ENCODE measurements at places on chromosomes 6 and 20. TPM values are rescaled to one million over a fixed set of nuclear protein-coding genes. Genes with fewer than 3 reads are reported as not detected.

- H3K4me1 ChIP-seq: no peaks in the 10 kb centered on the region
- H3K27ac ChIP-seq: no peak overlapping the region
- no peak for DNase-seq
- no peak overlapping the region for H3K4me3 ChIP-seq
- H3K27me3 ChIP-seq: no peaks in the 10 kb centered on the region
Measured at GRCh38 chr6:89172131-89172530, 26.3 kb downstream of the PM20D2 start.

DNA sequence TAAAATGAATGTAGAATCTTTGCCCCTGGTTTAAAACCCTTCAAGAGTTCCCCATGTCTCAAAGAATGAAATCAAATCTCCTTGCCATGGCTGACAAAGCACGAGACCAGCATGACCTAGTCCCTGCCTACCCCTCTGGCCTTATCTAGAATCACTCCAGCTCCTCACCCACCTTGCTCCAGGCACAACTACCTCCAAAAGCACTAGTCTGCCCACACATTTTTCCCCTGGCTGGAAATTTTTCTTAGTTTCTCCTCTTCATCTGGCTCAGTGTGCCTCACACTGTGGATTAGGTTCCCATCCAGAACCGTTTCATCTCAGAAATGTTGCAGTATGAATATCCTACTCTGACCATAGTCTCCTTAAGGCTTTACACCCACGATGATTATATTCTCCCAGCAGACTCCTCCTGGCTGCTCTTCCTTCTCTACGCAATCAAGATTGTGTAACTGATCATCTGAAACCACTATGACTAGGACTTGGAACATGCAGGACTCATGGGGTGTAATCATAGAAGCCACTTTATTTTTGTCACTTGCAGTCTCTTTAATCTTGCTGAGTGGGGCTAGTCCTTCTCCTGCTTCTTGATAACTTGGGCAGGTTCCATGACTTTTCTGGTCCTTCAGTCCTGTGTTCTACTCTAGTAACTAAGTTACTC lies 7.8 kb upstream of the MRS2 start:
- H3K36me3 ChIP-seq: no peaks in the 10 kb centered on the region
- H3K27me3 ChIP-seq: peaks cover 13% of the 10 kb centered on the region
- no peaks in the 10 kb centered on the region for H3K4me1 ChIP-seq
- no peak for DNase-seq
- no peak overlapping the region for H3K27ac ChIP-seq
- no peak overlapping the region for H3K4me3 ChIP-seq

GRCh38 chr6:86511962-86512361 lies 425.4 kb upstream of the HTR1E start:
- no peak overlapping the region for H3K4me3 ChIP-seq
- H3K36me3 ChIP-seq: no peaks in the 10 kb centered on the region
- DNase-seq: no peak
- no peaks in the 10 kb centered on the region for H3K27me3 ChIP-seq

Gene TBX18
- not detected for total RNA-seq

Gene OR2J1
- total RNA-seq: not detected

DNA sequence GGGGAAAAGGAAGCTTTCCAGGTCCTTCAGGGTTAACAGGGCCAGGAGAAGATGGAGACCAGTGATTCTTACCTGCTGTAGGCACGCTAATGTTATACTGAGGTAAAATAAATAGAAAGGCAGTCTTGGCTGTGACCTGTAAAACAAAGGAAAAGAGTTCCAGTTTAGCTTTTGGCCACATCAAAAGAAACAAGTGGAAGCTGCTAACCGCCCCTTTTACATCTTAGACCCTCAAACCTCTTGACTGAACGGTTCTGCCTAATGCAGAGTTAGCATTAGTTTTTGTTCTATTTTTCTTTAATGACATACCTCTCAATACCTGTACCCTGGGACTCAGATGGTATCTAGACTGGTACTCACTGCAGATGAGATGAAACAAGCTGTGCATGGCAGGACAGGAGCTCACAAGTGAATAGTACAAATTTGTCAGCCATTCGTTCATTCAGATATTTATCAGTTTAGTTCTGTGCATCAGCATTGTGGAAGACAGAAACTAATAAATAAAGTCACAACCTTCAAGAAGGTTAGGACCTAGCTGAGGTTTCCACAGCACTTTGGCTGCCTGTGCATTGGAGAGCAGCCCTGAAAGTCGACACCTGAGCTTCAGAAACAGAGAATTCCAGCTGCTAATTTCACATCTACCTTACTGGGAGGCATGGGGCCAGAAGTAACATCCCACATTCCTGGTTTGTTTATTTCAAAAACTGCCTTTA lies 41.0 kb downstream of the TRAM2 start:
- H3K27ac ChIP-seq: no peak overlapping the region
- H3K4me1 ChIP-seq: peaks cover 51% of the 10 kb centered on the region
- DNase-seq: no peak
- peaks cover 4% of the 10 kb centered on the region for H3K36me3 ChIP-seq
- H3K27me3 ChIP-seq: no peaks in the 10 kb centered on the region

DNA sequence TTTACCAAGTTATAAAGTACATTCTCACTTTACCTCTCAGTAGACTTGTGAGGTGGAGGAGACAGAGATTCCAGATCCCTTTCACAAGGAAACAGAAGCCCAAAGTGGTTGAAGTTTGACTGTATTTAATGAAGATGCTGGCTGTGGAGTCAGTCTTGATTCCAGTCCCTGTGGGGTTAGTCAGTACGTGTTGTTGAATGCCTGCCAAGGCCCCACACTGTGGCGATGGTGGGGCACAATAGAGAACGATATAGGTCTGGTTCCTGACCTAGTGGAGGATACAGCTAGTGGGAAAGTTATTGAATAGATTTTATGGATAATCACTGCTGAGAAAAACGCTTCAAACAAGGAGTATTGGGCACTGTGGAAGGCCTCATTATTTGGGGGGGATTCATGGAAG lies 71.4 kb downstream of the LRRC1 start:
- H3K4me1 ChIP-seq: peaks cover 3% of the 10 kb centered on the region
- H3K4me3 ChIP-seq: no peak overlapping the region
- peaks cover 2% of the 10 kb centered on the region for H3K36me3 ChIP-seq
- H3K27ac ChIP-seq: no peak overlapping the region
- no peak for DNase-seq

DNA sequence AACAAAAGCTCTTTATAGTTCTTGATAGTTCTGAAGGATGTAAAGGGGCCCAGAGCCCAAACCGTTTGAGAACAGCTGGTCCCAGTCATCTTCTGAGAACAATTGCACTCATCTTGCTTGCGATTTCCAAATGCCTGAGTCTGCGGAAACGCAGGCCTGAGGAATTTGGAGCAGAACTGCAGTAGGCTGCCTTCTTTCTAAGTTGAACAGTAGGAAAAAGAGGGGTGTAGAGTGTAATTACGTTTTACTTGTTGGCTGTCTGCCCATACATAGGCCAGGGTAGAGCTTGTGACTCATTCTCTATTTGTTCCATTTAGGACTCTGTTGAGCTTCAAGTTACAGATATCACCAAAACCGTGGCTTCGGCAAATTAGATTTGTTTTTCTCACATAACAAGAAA lies 42.0 kb upstream of the KIF16B start:
- DNase-seq: no peak
- peaks cover 8% of the 10 kb centered on the region for H3K27me3 ChIP-seq
- H3K27ac ChIP-seq: no peak overlapping the region

Gene PAX1
- total RNA-seq: not detected

- no peaks in the 10 kb centered on the region for H3K36me3 ChIP-seq
- no peak overlapping the region for H3K27ac ChIP-seq
- no peak for DNase-seq
Measured at GRCh38 chr20:63458170-63459069, 14.0 kb downstream of the KCNQ2 start.

- DNase-seq: peak; percentile 25
- H3K4me1 ChIP-seq: no peaks in the 10 kb centered on the region
- no peak within 1 kb of the TSS for H3K27ac ChIP-seq
- no peak within 1 kb of the TSS for H3K4me3 ChIP-seq
- peaks cover 6% of the 10 kb centered on the region for H3K27me3 ChIP-seq
Measured at GRCh38 chr20:768426-768978, at the start of gene SLC52A3. TSS of gene SLC52A3 (minus strand) at chr20:768500. CDS start at chr20:765774, 2,726 bp downstream.

DNA sequence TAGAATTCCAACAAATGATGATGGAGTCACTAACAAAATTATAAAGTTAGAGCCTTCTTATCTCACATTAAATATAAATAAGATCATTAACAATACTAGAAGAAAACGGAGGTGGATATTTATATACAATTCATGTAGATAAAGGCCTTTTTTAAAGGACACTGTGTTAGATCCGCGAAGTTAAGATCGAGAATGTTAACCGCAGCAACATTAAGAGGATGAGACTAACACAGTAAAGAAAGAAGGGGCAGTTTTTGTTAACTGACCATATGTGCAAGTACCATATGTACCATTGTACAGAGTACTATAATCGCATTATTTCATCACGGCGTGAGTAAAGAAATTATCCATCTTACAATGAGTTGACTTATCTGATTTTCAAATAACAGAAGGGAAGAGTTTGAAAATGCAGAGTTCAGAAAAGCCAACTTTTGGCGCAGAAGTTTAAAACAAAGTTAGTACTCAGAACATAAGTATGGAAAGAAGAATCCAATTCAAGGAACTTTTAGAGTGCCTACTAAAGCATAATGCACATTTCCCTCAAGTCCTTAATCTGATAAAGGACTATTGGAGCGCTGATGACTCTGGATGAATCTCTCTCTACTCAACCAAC lies 1.4 kb downstream of the FBXL4 start:
- peaks cover 23% of the 10 kb centered on the region for H3K36me3 ChIP-seq
- peaks cover 39% of the 10 kb centered on the region for H3K4me1 ChIP-seq
- peak overlapping the region; percentile 93 for H3K4me3 ChIP-seq
- H3K27ac ChIP-seq: peak overlapping the region; percentile 97

- no peak overlapping the region for H3K27ac ChIP-seq
- no peak for DNase-seq
- H3K4me3 ChIP-seq: no peak overlapping the region
- H3K4me1 ChIP-seq: peaks cover 17% of the 10 kb centered on the region
- H3K27me3 ChIP-seq: no peaks in the 10 kb centered on the region
Measured at GRCh38 chr6:26379292-26379691, 3.6 kb upstream of the BTN2A2 start.

Gene CDH4
- not detected for total RNA-seq

GRCh38 chr6:52375780-52376556 lies 14.0 kb downstream of the PAQR8 start:
- peak overlapping the region; percentile 27 for H3K27ac ChIP-seq
- peak; percentile 23 for DNase-seq
- peaks cover 28% of the 10 kb centered on the region for H3K36me3 ChIP-seq
- H3K4me1 ChIP-seq: peaks cover 48% of the 10 kb centered on the region
- H3K4me3 ChIP-seq: no peak overlapping the region

- no peaks in the 10 kb centered on the region for H3K27me3 ChIP-seq
- peak overlapping the region; percentile 2 for H3K4me3 ChIP-seq
- peak overlapping the region; percentile 58 for H3K27ac ChIP-seq
- H3K36me3 ChIP-seq: peaks cover 15% of the 10 kb centered on the region
- no peak for DNase-seq
Measured at GRCh38 chr20:32111753-32112152, 2.2 kb downstream of the TM9SF4 start.

DNA sequence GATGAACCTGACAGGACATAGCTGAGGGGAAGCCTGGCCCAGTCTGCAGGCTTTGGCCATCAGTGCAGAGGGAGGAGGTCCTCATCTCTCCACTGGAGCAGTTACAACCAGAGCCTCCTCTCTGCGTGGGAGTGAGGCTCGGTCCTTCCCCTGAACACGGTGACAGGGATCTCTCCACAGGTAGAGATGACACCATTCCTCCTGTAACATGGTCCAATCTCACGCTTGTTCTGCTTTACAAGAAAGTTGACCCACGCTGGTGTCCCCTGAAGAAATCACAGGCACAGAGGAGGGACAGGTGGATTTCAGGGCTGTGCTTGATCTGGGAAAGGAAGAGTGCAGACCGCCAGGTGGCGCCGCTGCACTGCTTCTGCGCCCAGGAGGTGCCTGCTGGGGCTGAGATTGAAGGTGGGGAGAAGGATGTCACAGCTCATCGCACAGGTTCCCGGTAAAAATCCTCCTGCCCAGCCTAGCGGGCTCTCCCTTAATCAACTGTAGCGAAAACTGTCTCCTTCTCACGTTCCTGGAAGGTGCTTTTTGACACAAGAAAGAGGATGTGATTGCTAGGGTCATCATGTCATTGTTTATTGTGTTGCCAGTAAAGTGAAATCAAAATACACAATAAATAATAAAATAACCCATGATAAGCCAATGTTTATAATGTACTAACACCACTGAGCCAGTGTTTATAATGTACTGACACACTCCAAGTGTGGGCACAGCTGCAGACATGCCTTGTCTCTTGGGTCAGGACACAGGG lies 20.4 kb downstream of the HLA-G start:
- no peaks in the 10 kb centered on the region for H3K36me3 ChIP-seq
- no peak overlapping the region for H3K27ac ChIP-seq
- peaks cover 25% of the 10 kb centered on the region for H3K4me1 ChIP-seq
- H3K27me3 ChIP-seq: peaks cover 44% of the 10 kb centered on the region
- no peak overlapping the region for H3K4me3 ChIP-seq

- no peak overlapping the region for H3K4me3 ChIP-seq
- no peak for DNase-seq
- peaks cover 5% of the 10 kb centered on the region for H3K4me1 ChIP-seq
- peaks cover 2% of the 10 kb centered on the region for H3K36me3 ChIP-seq
- H3K27me3 ChIP-seq: peaks cover 6% of the 10 kb centered on the region
- H3K27ac ChIP-seq: no peak overlapping the region
Measured at GRCh38 chr20:25147716-25148115, 47.8 kb upstream of the ENTPD6 start.

DNA sequence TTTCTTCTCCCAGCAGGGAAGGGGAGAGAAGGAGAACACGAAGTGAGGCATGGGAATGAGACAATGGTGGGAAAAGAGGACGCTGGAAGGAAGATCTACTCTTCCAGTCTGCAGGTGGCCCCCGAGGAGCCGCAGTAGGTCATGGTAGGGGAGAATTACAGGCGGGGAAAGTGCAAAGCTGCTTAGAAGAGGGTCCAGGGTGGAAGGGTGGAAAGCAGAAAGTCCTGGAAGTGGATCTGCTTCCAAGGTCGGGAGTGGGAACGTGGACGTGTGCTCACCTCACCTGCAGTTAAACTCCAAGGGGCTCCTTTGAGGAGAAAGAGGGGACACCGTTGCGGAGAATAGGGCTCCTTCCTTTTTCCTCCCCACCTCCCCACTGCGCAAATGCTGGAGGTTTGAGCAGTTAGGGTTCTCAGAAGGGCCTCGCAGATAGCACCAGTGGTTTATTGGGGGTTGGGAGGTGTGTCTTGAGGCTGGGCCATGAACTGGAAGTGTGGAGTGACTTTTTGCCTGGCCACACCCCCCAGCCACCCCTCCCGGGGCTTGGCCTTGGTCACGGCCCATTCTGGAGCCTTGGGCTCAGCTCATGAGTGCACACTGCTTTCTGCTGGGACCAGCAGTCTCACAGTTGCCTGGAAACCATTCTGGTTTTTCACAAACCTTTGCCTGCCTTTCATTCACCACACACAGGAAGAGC lies 100.4 kb upstream of the MLN start:
- peak overlapping the region; percentile 65 for H3K27ac ChIP-seq
- no peak overlapping the region for H3K4me3 ChIP-seq
- peak; percentile 78 for DNase-seq
- H3K27me3 ChIP-seq: no peaks in the 10 kb centered on the region
- no peaks in the 10 kb centered on the region for H3K36me3 ChIP-seq
- H3K4me1 ChIP-seq: peaks cover 53% of the 10 kb centered on the region

- no peaks in the 10 kb centered on the region for H3K36me3 ChIP-seq
- DNase-seq: no peak
Measured at GRCh38 chr6:51743999-51744398, 343.4 kb downstream of the PKHD1 start.

Gene GPR6
- total RNA-seq: not detected
